ENCODE measurements at places on chromosomes 3 and 15. TPM values are rescaled to one million over a fixed set of nuclear protein-coding genes. Genes with fewer than 3 reads are reported as not detected.

DNA sequence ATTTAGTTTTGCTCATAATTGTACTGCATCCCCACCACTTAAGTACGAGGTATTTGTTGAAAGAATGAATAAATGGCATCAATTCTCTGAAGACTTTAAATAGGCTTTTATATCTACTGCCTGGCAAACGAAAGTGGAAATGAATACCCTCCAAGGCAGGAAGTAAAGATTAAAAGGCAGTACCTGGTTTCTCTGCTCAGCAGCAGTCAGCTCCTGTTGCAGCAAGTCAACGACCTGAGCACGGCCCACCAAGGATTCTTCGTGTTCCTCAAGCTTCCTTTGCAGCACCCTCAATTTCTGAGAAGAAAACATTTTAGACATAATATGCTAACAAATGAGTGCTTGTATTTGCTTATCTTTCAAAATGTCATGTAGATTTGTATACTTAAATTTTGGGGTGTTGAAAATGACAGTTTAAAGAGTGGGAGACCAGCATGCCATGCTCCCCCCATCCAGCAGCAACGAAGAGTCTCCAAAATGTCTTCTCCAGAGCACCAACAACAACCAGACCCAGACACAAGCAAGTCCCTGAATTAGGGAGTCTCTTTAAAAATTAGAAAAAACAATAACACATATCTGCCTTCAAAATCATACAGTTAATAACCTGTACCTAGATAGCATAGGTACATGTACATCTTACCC lies 31.2 kb downstream of the GOLGB1 start:
- DNase-seq = no peak
- peaks cover 50% of the 10 kb centered on the region for H3K36me3 ChIP-seq
- no peak overlapping the region for H3K27ac ChIP-seq
- no peak overlapping the region for H3K4me3 ChIP-seq
- no peaks in the 10 kb centered on the region for H3K27me3 ChIP-seq
- H3K4me1 ChIP-seq = no peaks in the 10 kb centered on the region

FAH gene
- total RNA-seq = 24.9 TPM

DNA sequence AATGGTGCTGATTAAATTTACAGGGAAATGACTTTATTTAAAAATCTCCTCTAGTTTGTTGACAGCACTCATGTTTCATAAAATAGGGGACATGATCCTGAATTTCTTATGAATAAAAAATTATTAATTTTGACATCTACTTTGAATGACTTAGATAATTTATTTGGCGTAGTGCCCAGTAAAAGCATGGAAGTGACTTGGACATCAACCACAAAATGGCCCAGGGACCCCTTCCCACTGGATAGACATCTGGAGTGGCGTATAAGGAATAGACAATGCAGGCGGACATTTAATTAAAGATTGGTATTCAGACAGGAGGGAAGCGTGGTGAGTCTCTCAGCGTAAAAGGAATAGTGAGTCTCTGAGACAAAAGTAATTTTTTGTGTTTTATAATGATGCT lies 79.8 kb downstream of the ADAMTSL3 start:
- H3K27ac ChIP-seq = peak overlapping the region; percentile 10
- DNase-seq = no peak
- H3K4me1 ChIP-seq = peaks cover 17% of the 10 kb centered on the region
- peaks cover 17% of the 10 kb centered on the region for H3K27me3 ChIP-seq
- H3K36me3 ChIP-seq = no peaks in the 10 kb centered on the region

KAT2B gene
- total RNA-seq = 4.9 TPM

DNA sequence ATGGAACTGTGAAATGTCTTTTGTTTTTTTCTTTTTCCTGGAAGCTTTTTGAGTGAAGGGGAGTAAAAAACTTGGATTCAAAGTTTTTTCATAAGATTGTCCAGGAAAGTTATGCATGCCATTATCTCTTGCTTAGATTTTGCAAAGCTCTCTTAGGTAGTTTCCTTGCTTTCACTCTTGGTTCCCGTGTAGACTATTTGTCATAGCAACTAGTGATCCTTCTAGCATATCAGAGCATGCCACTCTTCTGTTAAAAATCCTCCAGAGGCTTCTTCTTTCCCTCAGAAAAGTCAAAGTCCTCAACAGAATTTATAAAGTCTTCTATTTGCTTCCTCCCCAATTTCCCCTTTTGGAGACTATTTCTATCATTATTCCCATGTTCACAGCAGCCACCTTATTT lies 21.1 kb downstream of the GTF2E1 start:
- DNase-seq = no peak
- no peak overlapping the region for H3K4me3 ChIP-seq
- no peak overlapping the region for H3K27ac ChIP-seq
- no peaks in the 10 kb centered on the region for H3K27me3 ChIP-seq
- no peaks in the 10 kb centered on the region for H3K36me3 ChIP-seq

DNA sequence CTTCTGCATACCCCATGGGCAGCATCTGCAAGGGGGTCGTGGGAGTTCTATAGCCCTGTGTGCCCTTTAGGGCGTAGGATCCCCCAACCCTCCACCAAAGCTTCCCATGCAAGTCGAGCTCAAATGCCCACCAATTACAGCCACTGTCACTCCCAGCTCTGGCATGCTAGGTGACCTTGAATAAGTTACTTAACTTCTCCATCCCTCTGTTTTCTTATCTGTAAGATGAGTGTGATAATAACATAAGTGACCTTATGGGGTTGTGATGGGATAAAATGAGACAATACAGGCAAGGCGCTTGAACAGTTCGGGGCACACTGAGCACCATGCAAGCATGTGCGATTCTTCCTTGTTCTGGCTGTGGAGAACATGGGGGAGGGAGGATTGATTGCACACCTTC lies 74.8 kb upstream of the POMGNT2 start:
- no peak for DNase-seq
- peaks cover 6% of the 10 kb centered on the region for H3K4me1 ChIP-seq
- H3K36me3 ChIP-seq = no peaks in the 10 kb centered on the region
- no peak overlapping the region for H3K4me3 ChIP-seq

CSPG5 gene
- total RNA-seq = 1.2 TPM

DNA sequence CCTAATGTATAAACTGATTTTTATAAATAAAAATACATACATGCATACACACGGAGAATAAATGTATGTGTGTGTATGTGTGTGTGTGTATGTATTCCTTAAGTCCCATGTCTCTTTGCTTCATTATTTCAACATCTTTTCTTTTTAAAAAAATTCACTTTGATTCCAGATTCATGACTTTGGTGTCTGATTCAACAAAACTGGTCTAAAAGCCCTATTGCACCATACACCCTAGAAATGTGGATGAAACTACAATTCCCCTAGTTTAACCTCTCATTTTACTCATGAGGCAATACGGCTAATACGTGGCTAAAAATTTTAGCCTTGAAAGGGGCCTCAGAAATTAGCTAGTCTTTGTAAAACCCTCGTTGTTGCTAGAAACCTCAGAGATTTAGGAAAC lies 228.1 kb downstream of the ADAMTS9 start:
- no peak overlapping the region for H3K4me3 ChIP-seq
- H3K27me3 ChIP-seq = peaks cover 15% of the 10 kb centered on the region
- H3K27ac ChIP-seq = no peak overlapping the region
- H3K36me3 ChIP-seq = no peaks in the 10 kb centered on the region
- DNase-seq = no peak

DNA sequence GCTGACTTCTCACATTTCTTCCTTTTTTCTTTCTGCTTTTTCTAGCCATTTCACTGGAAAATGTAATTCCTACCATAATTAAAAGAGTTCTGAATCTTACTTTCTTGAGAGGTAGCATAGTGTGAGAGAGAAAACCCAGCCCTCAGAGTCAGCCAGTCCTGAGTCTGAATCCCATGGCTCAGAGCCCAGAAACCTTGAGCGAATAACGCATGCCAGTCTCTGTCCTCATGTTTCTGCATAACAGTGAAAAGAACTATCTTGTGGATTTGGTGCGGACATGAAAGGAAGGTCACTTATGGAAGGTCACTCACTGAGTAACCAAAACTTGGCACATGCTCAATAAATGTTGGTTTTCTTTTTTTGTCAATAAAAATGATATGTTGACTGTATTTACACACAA lies 29.3 kb upstream of the SLCO3A1 start:
- H3K36me3 ChIP-seq = no peaks in the 10 kb centered on the region
- no peaks in the 10 kb centered on the region for H3K27me3 ChIP-seq
- no peaks in the 10 kb centered on the region for H3K4me1 ChIP-seq
- no peak overlapping the region for H3K4me3 ChIP-seq
- no peak for DNase-seq

GRCh38 chr3:102124704-102125103 lies 275.4 kb downstream of the NFKBIZ start:
- no peaks in the 10 kb centered on the region for H3K4me1 ChIP-seq
- no peaks in the 10 kb centered on the region for H3K36me3 ChIP-seq
- no peak overlapping the region for H3K4me3 ChIP-seq
- H3K27me3 ChIP-seq = no peaks in the 10 kb centered on the region

SETMAR gene
- 8.4 TPM for total RNA-seq

DNA sequence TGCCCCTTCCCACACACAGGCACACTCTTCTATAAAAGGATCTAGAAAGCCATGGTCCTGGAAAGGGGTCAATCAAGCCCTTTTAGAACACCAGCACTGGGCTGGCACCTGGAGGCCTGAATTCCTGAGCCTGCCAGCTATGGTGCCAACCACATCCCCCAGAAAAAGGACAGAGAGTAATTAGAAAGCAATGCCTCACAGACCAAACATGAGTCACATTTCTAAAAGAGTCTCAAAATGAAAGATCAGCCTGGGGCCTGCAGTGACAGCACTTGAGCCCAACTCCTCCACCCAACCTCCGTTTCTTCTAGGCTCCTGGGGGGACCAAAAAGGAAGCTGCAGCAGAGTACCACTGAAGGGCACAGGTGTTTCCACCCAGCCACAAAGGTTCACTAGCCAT lies 14.1 kb downstream of the MYLK start:
- H3K27me3 ChIP-seq = no peaks in the 10 kb centered on the region
- DNase-seq = peak; percentile 47
- no peak overlapping the region for H3K27ac ChIP-seq
- no peak overlapping the region for H3K4me3 ChIP-seq
- H3K36me3 ChIP-seq = peaks cover 4% of the 10 kb centered on the region

- H3K4me1 ChIP-seq = no peaks in the 10 kb centered on the region
- DNase-seq = no peak
- H3K27ac ChIP-seq = no peak overlapping the region
- no peaks in the 10 kb centered on the region for H3K36me3 ChIP-seq
- H3K27me3 ChIP-seq = no peaks in the 10 kb centered on the region
- H3K4me3 ChIP-seq = no peak overlapping the region
Observed at GRCh38 chr3:134641671-134642300, 9.0 kb downstream of the KY start.
